Activated T-helper 1 cell treated with Interleukin-2 at 50 U/mL for 16 hours (primary cell): ENCODE measurements at places on chromosomes 11 and 22.

- DNase-seq: no peak
Observed at GRCh38 chr11:44824300-44824704, 97.5 kb downstream of the TSPAN18 start.

DNA sequence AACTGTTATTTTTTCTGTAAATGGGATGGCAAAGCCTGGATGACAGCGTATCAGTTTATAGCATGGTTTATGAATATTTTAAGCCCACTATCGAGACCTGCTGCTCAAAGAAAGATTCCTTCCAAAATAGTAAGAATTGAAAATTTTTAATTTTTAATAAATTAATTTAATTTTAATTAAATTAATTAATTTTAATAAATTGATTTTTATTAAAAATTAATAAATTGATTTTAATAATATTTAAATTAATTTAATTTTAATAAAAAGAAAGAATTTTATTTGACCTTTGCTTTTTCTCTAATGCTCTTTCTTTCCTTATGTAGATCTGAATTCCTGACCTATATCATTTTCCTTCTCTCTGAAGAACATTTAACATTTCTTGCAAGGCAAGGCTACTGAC, 62.9 kb downstream of the EXT2 start:
- no peak for DNase-seq

DNA sequence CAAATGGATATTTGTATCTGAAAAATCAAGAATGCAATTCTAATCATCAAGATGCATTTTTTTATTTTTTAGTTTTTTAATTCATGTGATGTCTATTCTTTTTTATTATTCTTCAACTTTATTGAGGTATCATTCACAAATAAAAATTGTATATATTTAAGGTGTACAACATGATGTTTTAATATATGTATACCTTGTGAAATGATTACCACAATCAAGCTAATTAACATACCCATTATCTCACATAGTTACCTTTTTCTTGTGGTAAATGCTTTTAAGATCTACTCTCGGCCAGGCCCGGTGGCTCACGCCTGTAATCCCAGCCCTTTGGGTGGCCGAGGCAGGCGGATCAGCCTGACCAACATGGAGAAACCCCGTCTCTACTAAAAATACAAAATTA, 3.7 kb downstream of the HBB start:
- DNase-seq: no peak

GRCh38 chr11:59877784-59878183, 798 bp upstream of the OOSP3 start:
- DNase-seq: no peak

DNA sequence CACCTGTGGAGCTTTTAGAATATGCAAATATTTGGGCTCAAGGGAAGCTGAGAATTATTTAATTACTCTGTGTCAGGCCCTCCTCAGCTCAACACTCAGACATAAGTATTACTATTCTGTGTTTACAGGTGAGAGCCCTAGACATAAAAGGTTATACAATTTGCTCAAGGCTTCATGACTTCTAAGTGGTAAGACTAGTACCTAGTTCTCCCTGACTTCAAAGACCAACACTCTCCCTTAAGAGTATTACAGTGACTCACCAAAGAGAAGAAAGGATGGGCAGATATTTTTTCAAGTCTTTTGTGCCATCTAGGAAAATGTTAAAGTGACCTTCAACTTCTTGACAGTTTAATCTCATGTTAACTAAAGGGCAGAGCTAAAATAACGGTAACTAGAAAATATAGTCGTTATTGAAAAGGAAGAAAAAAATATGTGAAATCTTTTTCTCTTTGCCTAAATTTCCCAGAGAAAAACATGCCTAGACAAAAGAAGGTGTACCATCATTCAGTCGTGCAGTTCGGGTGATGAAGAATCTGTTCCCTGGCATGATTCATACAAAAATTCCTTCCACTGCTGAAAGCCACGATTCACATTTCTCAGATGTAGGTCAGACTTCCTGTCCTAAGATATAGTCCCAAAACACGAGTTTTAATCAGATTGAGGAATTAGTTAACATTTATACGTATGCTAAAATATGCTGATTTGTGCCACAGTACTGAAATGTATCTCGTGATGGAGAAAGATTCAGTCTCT, 849.1 kb upstream of the API5 start:
- no peak for DNase-seq

DNA sequence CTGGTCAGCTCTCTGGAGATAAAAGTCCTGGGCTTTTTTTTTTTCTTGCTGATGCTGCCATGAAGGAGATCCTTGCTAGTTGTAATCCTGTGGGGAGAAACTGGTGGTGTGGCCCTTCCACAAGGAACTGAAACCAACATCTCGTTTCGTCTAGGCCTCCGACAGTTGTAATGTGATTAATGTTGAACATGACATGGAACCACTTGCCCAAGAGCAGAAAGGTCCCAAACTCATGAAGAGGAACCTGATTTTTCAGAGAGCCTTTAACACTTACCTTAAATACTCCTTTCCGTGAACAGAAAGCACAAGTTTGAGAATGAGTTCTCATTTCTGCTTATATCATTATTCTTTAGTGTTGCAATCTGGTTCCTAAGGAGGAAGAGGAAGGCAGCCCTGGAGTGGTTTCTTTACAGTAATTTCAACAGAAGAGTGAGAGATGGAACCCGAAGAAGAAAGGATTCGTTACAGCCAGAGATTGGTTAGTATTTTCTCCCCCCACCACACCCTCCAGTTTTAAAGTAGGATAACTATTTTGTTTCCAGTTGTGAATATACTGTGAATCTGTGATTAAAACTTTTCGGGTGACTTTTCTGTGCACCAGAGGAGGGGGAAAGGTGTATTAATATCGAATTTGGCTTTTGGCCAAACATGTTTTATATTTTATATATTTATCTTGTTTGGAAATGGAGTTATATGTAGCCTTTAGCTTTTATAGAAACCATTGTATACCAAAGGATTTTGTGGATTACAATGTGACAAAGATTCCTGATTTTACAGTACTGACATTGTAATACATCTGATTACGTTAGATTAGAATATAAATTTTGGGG, 2.0 kb downstream of the KDM2A start:
- DNase-seq: no peak

DNA sequence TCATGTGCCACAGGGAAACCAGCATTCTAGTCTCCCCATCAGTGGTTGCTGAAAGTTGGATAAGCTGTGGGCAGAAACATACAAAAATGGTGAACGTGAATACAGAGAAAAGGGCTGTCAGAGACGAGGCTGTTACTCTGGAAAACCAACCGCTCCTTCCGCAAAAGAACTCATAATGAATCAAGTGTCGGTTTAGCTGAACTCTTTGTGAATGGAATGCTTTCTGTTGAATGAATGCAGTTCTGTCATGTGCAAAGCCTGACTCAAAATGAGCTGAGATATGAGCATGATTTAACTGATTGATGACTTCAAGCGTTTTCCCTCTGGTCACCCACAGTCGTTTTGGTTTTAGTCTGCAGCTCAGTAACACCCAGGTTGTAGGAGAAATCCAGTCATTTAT, 298.3 kb downstream of the ETS1 start:
- no peak for DNase-seq

DNA sequence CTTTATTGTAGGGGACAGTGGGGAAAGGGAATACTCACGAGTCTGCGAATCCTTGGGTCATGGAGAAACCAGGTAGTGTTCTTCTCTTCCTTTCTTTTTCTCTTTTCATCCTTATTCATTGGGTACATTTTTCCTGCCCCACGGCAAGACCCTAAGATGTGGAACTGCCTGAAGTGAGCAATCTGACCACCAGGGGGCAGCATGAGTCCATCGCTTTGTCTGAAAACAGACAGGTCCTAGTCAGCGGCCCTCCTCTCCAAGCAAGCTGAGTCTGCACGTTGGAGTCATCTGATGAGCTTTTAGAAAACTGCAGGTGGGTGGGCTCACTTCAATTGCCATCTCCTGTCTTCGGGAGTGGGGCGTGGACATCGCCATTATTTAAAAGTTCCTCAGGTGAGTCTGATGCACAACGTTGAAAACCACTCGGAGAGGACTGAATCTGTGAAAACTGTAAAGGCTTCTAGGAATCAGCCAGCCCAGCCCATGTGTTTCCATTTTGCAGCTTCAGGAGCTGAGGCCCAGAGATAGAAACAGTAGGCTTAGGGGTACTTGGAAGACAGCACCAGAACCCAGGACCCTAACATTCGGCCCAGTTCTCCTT, 34.0 kb upstream of the FBXO3 start:
- peak; percentile 71 for DNase-seq

DNA sequence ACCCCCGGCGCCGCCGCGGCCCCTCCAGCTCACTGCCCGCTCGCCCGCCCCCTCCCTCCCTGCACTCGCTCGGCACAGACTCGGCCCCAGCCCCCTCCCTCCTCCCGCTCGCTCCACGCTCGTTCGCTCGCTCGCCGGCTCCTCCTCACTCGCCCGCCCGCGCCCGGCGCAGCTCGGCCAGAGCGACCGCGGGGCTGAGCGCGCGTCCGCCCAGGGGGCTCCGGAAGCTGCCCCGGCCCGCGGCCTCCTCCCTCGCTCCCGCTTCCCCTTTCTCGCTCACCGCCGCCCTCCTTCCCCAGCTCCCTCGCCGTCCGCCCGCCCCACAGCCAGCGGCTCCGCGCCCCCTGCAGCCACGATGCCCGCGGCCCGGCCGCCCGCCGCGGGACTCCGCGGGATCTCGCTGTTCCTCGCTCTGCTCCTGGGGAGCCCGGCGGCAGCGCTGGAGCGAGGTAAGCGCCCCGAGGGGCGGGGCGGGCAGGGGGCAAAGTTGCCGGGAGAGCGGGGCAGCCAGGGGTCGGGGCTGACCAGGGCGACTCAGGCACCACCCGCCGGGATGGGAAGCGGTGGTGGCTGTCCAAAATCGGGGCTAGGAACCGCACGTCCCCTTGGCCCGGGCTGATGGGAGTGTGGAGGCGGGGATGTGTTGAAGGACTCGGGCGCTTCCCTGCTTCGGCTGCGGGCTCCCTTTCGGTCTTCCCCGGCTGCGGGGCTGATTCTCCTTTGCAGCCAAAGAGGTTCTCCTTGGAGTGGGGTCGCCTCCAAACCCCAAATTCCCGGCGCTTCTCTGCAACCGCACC, at the start of gene SEZ6L:
Gene SEZ6L, plus strand, starts transcription at position 148 of the 797 bp plus-strand sequence. Its CDS starts 208 bp downstream, at position 356.
- no peak for DNase-seq
